ENCODE measurements at places on chromosomes 6 and 20.

DNA sequence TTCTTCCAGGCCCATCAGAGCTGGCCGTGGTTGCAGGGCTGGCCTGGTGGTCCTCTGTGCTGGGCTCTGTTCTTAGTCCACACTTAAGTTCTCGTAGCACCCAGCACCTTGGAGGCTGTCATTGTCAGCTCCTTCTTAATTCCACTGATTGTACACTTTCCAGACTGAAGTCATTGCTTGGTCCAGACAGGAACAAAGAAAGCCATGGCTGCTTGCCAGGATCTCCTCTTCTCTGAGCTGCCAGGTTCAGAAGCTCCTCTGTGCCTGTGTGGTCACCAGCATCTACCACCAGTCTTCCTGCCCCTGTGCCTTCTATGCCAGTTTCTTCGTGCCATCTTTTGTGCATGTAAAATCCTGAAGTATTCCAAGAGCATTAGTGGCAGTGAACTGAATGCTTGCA, 39.5 kb upstream of the PCMTD2 start:
- DNase-seq = no peak

DNA sequence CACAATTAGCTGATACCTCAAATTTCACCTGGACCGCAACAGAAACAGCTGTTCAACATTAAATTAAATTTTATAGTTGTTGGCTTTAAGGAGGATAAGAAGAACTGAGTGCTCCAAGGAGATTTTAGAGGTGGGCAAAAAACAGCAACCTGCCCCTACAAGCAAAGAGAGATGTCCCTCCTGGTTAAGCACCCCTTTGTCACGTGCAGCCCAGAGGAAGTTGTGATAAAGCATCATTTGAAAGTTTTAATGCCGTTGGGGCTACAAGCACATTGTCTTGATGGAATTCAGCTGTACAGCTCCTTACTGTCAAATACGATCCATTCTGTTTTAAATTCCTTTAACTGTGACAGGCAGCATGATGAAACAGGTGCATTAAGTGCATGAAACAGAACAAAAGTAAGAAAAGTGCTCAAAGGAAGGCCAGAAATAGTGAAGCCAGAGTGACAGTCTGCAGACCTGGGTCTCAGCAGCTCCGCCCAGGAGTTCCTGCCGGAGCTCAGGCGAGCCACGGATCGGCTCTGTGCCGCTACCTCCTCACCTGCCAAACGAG, 195.0 kb downstream of the GMPR start:
- no peak for DNase-seq

GRCh38 chr6:4186385-4186784, 51.0 kb upstream of the ECI2 start:
- DNase-seq = no peak

DNA sequence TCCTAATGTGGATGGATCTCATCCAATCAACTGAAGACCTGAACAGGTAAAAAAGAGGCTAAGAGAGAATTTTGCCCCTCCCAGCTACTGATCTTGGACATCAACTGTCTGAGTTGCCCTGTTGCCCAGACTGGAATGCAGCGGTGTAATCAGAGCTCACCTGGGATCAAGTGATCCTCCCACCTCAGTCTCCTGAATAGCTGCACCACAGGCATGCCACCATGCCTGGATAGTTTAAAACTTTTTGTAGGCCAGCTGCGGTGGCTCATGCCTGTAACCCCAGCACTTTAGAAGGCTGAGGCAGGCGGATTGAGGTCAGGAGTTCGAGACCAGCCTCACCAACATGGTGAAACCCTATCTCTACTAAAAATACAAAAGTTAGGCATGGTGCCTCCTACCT, 34.9 kb upstream of the GCNT2 start:
- DNase-seq = no peak

DNA sequence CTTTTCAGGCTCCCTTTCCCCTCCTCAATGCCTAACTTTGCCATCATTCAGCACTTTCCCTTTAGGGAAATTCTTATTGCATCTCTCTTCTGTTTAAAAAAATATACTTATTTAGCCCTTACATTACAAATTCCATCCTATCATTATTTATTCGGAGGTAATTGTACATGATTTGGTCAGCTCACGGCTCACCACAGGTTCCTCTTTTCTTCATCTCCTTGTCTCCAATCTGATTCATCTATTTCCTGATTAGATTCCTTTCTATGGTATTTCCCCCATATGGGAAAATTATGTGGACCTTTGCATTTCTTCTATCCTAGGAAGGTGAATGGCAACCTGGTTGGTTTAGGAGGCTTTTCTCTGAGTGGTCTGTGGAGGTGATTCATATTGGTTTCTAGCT, 12.9 kb upstream of the EMILIN3 start:
- no peak for DNase-seq

DNA sequence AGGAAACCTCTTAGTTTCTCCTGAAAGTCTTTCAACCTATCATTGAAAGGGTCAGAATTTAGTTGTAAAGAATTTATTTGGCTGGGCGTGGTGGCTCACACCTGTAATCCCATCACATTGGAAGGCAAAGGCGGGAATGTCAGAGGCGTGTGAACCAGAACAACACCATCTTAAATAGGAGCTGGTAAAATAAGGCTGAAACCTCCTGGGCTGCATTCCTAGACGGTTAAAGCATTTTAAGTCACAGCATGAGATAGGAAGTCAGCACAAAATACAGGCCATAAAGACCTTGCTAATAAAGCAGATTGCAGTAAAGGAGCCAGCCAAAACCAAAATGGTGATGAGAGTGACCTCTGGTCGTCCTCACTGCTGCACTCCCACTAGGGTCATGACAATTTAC, 29.6 kb downstream of the OR2B2 start:
- DNase-seq = no peak

DNA sequence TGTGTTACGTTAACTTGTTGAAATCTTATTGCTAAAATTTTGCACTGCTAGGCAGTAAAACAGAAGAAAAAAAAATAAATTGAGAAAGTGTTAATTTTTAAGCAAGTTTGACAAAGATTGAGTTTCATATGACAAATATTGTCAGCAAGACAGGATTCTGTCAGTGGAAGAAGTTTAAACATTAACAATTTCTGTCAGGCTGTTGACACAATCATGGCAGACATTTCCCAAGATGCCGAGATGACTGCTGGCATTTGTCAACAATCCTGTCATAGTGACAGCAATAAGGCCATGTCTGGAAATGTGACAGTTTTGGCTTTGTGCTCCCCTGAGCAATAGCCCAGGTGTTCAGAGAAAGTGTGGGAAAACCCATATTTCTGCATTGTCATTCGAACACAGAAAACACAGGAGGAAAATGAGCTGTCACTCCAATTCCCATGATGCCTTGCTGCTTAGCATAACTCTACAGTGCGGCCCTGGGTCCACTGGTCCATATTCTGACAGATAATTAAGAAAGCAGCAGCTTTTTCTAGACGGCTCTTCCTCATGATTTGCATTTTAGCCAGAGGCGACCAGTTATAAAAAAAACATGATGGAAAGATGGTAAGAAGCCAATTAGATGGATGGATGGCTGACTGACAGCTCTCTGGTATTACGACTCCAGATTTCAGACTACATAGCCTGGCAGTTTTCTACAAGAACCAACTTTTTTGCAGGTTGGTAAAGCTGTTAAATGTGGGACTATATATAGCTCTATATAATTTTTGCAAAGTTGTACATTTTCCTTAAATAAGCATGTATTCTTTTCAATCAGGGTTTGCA, 43.6 kb upstream of the DEFB112 start:
- DNase-seq = no peak

DNA sequence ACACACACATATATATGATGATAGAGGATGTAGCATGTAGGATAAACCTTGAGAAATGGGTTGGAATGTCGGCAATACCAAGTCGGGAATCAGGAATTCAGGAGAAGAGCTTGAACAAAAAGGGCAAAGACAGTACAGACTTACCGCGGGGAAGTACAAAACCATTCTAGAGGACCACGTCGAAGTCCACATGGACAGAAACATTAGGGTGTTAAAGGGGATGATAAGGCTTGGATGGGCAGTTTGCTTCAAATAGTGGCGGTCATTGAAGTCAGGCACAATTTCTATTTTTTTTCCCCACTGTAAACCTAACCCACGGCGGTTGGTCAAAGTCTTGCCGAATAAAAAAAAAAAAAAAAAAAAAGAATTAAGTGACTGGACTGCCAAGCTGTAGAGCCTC, 766 bp upstream of the NUS1 start:
- DNase-seq = no peak

DNA sequence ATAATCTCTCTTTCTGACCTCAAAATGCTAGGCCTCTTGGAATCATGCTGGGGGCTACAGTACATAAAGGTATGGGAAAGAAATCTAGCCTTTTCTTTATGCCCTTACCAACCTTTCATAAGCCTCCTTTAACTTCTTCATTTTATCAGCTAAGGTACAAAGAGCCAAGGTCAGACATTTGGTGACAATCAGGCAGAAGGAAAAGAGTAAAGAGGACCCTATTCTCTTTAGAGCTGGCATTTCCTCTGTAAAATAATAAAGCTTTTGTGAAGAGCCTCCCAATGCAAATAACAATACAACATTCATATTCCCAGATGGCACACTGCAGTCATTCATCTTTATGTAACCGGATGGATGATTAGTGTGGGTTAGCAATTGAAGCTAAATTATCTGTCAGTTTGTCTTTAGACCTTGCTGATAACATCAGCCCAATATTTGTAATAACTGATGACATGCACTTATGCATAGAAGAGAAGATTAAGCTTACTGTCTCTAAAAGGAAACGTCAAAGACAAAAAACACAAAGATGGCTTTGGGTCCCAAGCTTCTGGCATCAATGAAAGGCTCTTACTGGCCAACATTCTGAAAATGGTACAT, 163.1 kb downstream of the IBTK start:
- DNase-seq = no peak

- no peak for DNase-seq
Observed at GRCh38 chr6:45518013-45518720, 140.4 kb upstream of the SUPT3H start.

- DNase-seq = no peak
Observed at GRCh38 chr6:14789996-14790395, 455.9 kb upstream of the JARID2 start.

GRCh38 chr6:148885136-148885865, 138.5 kb downstream of the UST start:
- DNase-seq = no peak

DNA sequence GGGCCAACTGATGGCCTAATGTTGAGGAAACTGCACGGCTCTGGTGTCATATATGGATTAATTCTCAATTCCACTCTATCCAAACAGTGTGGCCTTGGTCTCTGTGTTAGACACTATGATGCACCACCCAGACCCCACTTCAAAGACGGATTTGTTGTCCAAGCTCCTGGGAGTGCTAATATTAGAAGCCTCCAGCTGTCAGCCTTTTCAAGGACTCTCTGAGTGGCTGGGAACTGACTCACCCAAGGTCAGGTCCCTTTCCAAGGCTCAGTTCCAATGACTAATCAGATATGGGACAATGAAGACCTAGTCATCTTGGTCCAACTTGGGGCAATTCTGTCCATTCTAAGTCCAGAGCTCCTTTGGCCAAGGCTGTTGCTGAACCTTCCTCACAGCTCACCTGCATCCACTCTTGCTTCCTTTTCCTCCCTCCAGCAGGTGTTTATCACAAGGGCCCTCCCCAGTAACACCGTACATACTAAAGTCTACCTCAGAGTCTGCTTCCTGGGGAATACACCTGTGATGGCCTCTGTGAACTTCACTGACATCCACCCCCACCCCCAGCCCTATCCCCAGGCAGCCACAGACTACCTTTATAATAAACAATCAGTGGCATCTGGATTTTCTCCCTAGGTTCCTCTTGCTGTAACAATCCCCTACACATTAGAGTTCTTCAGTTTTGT, 7.2 kb upstream of the IL20RA start:
- no peak for DNase-seq

DNA sequence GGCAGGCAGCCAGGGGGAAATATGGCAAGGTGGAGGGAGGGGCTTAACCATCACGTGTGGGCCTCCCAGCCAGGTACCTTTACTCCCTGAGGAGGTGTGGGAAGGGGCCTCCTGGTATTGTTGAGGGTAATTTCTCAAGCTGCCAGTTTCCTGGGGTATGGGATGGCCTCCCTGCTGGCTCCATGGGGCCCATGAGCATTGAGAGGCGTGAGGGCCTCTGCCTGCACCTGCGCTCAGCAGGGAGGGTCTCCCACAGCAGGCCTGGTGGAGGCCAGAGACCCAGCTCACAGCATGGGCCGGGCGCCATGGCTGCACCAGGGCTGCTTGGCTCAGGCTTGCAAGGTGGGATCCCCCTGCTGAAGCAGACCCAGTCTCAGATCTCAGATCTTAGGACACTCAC, 113.0 kb downstream of the GRM4 start:
- DNase-seq = no peak
